ENCODE measurements at places on chromosomes 12 and 14.

- no peak for DNase-seq
Observed at GRCh38 chr14:53601409-53601808, 355.2 kb downstream of the BMP4 start.

- peak; percentile 89 for DNase-seq
Observed at GRCh38 chr12:108832730-108833354, 24.5 kb downstream of the SSH1 start.

DNA sequence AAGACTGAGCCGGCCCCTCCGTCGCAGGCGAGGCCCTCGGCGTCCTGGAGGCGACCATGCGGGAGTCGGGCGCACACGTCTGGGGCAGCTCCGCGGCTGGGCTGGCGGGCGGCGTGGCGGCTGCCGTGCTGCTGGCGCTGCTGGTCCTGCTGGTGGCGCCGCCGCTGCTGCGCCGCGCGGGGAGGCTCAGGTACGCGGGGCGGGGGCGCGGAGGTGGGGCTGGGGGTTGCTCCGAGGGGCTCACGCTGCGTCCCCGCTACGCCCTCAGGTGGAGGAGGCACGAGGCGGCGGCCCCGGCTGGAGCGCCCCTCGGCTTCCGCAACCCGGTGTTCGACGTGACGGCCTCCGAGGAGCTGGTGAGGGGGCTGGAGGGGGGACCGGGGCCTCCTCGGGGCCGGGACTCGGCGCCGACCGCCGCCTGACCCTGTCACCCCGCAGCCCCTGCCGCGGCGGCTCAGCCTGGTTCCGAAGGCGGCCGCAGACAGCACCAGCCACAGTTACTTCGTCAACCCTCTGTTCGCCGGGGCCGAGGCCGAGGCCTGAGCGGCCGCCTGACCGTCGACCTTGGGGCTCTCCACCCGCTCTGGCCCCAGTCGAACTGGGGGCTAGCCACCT, 7.8 kb downstream of the AMN start:
- DNase-seq = no peak

GRCh38 chr14:96739200-96739910, 57.8 kb upstream of the VRK1 start:
- no peak for DNase-seq

- DNase-seq = no peak
Observed at GRCh38 chr12:82027612-82028011, 268.5 kb upstream of the PPFIA2 start.

DNA sequence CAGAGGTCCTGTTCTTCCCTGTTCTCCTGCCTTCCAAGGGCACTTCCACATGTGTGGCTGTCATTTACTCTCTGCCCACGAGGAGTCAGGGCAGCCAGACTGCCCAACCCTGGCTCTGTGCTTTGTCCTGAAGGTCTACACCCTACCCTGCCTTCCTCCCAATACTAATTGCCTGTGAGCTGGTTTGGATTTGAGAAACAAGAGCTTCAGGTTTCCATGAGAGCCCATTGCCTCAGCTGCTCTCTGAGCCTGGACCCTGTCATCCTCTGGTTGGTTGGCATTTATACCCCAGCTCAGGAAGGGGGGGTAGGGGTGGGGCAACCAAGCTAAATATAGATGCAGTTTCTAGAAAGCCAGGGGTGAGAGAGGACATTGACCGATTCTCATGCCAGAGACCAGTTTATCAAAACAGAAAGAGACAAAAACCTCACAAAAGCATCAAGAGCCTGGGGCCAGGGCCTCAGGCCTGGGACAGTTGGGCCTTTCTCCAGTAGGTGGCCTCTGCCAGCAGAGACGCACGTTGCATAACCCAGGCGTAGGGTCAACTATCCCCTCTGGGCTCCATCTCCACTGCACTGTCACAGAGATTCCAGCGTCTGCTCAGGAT, 34.5 kb downstream of the VDR start:
- peak; percentile 86 for DNase-seq

DNA sequence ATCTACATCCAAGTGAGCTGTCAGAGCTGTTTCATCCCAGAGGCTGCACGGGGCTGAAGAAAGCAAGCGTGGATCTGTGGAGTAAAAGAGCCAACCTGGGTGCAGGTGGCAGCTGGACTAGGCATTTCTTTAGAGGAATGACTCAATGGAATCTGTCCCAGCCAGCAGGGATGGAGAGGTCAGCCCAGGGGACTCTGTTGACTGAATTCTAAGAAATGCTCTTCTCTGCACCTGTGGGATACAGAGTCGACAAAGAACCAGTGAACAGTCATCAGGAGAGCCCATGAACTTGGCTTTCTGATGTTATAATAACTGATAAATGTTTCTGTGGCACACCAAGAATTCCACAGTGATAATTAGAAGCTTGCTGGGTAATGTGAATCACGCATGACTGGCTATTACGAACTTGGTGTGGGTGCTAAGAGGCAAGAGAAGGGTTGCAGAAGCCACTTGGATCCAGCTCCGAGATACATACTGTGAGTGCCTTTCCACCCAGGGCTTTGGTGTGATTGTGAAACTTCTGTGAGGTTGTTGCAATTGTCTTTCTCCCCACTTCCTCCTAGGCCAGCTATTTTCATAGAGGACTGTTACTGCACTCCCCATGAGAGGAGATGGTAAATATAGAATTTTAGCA, 16.2 kb downstream of the PYGL start:
- peak; percentile 81 for DNase-seq

DNA sequence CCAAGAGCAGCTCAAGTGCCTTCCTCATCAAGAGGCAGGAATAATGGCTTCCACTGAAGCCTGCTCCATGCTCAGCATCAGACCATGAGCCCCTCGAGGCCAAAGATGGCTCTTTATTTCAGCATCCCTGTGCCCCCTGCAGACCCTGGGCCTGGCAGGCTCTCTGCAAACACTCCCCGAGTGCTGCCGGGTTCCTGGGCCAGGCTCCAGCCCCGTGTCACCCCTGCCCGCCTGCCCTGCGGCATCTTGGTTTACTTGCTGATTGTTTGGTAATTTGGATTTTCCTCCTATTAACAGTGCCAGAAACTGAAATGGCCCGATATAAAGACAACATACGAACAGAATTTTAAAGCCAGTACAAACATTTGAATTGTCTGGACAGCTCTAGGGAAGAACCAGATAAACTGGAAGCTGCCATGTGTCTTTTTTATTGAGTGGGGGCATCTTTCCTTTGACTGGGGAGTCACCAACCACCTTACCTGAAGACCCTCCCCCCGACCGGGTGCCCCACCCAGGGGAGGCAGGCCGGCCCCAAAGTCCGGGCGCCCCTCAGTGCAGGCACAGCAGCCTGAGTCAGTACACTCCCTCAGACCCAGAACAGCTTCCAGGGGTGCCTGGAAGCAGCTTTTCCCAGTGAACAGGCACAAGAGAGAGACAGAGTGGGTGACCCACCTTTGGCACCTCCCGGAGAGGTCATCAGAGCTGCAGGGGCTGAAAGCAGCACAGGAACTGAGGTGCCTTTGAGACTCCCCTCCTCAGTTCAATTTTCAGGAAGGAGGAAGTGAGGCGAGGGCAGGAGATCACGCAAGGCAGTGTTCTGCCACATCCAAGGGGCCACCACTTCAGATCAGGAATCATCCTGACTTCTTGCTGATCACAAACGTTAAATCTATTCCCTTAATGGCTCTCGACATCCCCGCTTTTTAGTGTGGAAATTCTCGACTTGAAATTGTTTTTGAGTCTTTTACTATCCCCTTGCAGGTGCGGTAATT, 30.6 kb downstream of the ITPK1 start:
- DNase-seq = no peak

DNA sequence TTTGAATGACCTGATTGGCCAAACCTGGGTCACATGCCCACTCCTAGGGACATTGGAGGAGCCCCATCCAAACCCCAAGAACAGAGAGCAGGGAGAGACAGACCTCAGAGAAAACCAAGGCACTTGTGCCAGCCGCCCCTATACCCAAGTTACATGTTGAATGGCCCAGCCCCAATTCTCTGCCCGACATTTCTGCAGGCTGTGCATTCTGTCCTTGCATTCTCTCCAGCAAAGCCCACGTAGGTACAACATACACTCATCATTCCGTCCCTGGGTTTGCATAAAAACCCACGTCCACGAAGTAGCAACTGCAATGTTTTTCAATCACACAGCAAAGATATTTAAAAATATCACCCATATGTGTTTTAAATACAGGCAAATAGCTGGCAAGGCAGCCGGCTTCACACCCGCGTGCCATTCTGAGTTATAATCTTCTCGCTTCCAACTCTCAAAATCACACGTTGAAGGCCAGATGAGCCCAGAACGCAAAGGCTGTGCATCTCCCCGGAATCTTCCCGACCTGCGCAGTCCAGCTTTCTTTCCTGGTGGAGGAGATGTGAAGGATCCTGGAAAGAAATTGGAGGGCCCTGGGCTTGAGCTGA, 91.7 kb upstream of the MYL2 start:
- no peak for DNase-seq

DNA sequence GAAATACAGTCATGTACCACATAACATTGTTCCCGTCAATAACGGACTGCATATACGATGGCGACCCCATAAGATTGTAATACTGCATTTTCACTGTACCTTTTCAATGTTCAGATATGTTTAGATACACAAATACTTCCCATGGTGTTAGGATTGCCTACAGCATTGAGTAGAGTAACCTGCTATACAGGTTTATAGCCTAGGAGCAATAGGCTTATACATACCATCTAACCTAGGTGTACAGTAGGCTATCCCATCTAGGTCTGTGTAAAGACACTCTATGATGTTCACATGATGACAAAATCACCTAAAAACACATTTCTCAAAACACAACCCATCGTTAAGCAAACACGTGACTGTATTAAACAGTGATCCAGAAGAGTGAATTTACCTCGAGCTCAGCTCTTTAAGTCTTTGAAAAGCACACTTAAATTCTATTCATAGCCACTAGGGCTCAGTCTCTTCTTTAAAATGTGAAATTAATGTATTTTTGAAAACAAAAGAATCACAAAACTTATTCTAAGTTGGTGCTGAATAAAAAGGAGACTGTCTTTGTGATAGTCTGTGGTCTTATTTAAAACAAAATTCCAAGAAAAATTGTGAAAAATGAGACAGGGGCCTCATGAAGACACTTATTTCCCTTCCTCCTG, 239.1 kb upstream of the ARID2 start:
- no peak for DNase-seq

- peak; percentile 17 for DNase-seq
Observed at GRCh38 chr12:88393017-88393767, 187.1 kb downstream of the KITLG start.

- DNase-seq = no peak
Observed at GRCh38 chr12:8064131-8064530, 2.0 kb downstream of the C3AR1 start.

DNA sequence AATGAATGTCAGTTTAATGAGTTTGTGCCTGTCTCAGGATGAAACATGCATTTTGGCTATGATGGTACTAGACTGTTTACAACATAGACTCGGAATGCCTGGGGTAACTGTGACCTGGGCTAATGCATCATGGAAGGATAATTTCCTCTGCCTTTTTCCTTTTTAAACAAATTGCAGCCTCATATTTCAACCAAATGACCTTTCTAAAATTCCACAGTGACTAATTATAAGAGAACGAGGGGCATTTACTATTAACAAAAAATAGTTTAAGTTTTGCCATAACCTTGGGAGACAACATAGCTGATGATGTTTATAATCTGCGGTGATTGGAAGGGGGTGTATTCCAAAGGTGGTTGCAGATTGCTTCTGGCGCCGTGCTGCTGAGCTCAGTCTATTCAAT, 1140.5 kb downstream of the GALC start:
- peak; percentile 60 for DNase-seq

- peak; percentile 34 for DNase-seq
Observed at GRCh38 chr12:57899010-57899662, 42.2 kb upstream of the ATP23 start.

GRCh38 chr12:113464852-113465719, 6.6 kb downstream of the LHX5 start:
- DNase-seq = no peak

GRCh38 chr14:21098076-21098891, at the start of gene ZNF219:
Gene ZNF219 (minus strand): TSS chr14:21098655. CDS start chr14:21093591, 5,064 bp downstream.
- peak; percentile 51 for DNase-seq

DNA sequence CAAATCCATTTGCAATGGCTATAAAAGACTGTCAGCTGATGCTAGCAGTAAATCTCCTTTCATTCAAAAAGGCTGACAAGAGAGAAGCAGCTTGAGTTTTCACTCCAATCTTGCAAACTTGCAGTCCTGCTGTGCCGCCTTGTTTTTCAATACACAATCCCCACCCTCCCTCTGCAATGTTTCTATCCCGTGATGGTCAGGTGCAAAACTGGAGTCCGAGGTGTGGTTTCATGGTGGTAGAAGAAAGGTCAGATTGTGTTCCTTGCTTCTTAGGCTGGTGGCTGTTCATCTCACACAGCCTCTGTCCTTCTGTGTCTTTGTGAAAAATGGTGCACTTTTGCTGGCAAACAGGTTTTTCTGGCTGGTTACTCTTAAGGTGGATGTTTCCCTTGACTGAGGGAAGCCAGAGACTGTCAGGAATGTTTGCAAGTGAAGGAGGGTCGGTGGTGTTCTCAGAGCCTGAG, 27.7 kb upstream of the TBX3 start:
- no peak for DNase-seq

DNA sequence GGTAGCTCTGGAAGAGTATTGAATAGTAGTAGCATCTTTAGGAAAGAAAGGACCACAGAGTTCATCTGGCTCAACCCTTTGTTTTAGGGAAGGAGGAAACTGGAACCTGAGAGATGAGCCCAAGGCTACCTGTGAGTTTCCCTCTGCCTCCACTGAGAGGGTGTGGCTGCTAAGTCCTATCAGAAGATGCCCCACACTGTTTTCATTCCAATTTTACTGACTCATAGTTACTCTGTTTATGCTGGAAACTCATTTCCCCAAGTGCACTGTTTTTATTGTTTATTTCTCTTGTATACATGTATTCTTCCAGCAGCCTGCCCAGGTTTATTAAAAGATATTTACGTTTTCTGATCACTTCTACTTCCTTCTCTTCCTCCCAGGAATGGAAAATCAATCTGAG, 127.4 kb upstream of the ARHGAP5 start:
- no peak for DNase-seq

GRCh38 chr12:53676656-53677015, 753 bp upstream of the ATP5MC2 start:
- DNase-seq = peak; percentile 38

GRCh38 chr14:33342299-33342974, 403.8 kb downstream of the NPAS3 start:
- no peak for DNase-seq

DNA sequence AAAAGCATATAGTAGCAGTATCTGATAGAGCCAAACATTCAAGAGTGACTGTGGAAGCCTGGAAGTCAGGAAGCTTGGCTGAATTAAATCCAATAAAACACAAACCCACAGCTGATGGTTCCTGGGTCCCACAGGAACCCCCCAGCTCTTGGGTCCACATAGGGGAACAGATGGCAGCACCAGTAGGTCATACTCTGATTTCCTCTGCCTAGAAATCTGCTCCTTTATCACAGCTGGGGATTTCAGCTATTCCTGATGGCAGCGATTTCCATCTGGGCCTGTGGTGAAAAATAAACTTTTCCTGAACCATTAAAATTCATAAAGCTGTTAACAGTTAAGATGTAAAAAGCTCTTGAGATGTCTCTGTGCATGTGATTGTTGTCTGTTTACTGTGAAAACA, 202.0 kb upstream of the FRMD6 start:
- DNase-seq = no peak

DNA sequence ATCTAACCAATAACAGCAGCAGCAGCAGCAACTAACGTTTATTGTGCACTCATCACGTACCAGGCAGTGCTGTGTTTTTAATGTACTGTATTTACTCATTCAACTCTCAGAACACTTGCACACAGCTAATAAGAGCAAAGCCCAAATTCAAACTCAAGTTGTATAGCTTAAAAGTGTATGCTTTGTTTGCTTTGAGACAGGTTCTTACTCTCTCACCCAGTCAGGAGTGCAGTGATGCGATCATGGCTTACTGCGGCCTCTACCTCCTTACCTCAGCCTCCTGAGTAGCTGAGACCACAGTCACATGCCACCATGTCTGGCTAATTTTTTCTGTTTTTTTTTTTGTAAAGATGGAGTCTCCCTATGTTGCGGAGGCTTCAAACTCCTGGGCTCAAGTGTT, 105.4 kb downstream of the PAPLN start:
- no peak for DNase-seq

Data from fibroblast of gingiva (primary cell).